ENCODE measurements at places on chromosomes 1 and 21. TPM values are rescaled to one million over a fixed set of nuclear protein-coding genes. Genes with fewer than 3 reads are reported as not detected.

The UBL4B gene
- not detected for total RNA-seq

- H3K4me3 ChIP-seq, result no peak overlapping the region
- H3K27ac ChIP-seq, result no peak overlapping the region
- H3K27me3 ChIP-seq, result no peaks in the 10 kb centered on the region
- H3K4me1 ChIP-seq, result no peaks in the 10 kb centered on the region
- H3K36me3 ChIP-seq, result no peaks in the 10 kb centered on the region
- no peak for DNase-seq
Measured at GRCh38 chr1:244559561-244559960, 93.4 kb upstream of the DESI2 start.

The PLCH2 gene
- total RNA-seq, result 21.0 TPM

The SPRR2G gene
- total RNA-seq, result not detected

The ETV3L gene
- not detected for total RNA-seq

The OLIG2 gene
- not detected for total RNA-seq

DNA sequence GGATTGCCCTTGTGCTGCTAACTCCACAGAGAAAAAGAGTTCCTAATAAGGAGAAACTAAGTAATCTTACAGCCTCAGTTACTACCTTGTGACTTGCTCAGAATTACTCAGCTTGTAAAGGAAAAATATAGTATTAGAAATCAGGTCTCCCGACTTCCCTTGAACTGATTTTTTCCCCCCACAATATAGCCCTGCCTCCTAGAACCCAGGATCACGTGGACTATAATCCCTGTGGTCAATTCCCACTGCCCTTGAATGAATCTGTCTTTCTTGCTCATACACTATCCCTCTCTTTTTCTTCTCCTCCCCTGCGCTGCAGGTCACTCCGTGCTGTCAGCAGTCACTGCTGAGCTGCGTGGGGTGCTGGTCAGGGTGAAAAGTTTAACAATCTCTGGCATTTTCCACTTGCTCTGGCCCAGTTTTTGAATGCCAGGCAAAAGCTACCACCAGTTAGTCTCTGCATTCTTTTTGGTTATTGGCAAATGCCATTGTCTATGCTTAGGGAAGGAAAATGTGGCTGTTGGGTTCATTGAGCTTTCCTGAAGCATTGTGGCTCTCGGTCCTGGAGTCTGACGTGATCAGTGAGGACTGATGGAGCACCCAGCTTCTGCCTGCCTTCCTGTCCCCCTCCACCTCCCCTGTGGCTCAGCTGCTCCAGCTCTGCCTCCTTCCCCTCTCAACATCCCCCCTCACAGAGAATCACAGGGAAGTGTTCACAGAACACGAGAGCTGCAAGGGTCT lies 1.9 kb upstream of the MYOC start:
- no peak for DNase-seq
- H3K27me3 ChIP-seq, result no peaks in the 10 kb centered on the region
- no peaks in the 10 kb centered on the region for H3K36me3 ChIP-seq
- no peak overlapping the region for H3K27ac ChIP-seq
- H3K4me1 ChIP-seq, result peaks cover 10% of the 10 kb centered on the region

DNA sequence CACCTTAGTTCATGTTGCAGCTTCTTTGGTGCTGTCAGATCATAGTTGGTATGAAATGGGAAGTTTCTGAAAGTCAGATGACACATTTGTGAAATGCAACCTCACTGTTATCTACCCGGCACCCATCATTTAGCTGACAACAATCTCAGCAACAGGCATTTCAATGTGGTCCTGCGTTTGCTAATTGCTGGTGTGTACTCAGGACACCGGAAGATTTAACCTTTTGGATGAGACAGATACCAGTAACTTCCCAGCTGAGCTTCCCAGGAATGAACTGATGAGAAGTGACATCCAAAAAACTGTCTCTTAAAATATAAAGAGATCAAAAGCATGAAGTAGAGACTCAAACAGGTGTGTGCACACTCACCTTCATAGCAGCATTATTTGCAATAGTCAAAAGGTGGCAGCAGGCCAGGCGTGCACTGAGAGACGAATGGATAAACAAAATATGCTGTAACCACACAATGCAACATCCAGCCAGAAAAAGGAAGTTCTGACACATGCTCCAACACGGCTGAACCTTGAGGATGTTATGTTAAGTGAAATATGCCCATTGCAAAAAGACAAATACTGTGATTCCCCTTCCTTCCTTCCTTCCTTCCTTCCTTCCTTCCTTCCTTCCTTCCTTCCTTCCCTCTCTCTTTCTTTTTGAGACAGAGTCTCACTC lies 7.9 kb upstream of the CLDN14 start:
- DNase-seq, result no peak
- no peaks in the 10 kb centered on the region for H3K36me3 ChIP-seq
- H3K4me1 ChIP-seq, result no peaks in the 10 kb centered on the region

The NLRP3 gene
- total RNA-seq, result 13.4 TPM

DNA sequence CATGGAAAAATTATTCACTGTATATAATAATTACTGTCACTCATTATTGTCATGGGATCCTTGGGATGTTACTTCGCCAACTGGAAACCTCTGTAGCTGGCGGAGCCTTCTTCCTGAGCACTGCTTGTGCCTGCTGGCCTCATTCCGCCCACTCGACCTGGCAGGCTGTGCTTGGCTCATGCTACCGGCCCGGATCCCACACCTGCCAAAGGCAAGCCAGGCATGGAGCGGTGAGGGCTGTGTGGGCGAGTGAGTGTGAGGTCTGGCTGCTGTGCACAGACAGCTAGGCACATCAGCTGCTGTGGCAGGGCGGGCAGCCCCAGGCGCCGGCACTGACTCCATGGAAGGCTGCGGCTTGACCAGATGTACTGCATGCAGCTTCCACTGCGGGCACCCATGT lies 78.4 kb downstream of the DISP1 start:
- no peak for DNase-seq
- peaks cover 5% of the 10 kb centered on the region for H3K4me1 ChIP-seq
- H3K27me3 ChIP-seq, result no peaks in the 10 kb centered on the region
- no peaks in the 10 kb centered on the region for H3K36me3 ChIP-seq

The TYW3 gene
- 19.2 TPM for total RNA-seq

DNA sequence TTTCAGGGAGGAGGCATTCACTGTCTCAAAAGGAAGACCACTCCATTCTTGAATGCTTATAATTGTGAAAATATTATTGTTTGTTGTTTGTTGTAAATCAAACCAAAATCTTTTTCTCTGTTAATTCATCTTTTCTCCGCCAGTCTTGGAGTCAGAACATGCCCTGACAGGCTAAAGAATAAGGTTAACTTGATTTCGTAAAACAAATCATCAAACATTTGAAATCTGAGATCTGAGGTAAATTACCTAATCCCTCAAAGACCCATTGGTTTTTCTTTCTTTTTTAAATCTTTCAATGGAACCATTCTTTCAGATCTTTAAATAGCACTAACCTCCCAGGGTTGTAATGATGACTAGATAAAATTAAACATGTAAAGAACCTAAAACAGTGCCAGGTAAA lies 430.1 kb upstream of the PTBP2 start:
- H3K36me3 ChIP-seq, result no peaks in the 10 kb centered on the region
- no peaks in the 10 kb centered on the region for H3K27me3 ChIP-seq
